ENCODE measurements at places on chromosomes 11 and 22. TPM values are rescaled to one million over a fixed set of nuclear protein-coding genes. Genes with fewer than 3 reads are reported as not detected.

- no peak for DNase-seq
Measured at GRCh38 chr22:16970446-16970845, 37.6 kb downstream of the GAB4 start.

DNA sequence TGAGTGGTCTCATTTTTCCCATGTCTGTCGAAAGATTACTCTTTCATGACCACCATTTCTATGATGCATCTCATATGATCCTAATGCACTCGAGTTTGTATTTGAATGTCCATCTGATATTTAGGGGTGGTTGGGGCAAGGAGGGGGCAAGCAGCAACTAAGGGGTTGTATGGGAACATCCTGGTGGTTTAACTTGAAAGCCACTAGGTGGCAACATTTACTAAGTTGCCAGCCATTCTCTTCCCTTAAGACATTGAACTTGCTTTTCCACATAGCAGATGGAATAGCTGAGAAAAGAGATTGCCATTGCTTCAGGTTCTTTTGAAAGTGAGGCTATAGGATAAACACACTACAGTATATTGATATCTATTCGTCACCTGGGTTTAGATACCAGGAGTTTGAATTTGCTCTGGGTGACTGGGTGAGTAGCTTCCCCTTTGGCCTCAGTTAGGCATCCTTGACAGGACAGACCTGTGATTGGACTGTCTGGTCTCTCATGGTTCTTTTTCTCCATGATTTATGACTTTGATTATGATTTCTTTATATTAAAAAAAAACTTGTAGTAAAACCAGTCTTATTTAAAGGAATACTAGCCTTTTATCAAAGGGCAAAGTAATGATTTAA, 32.4 kb downstream of the NF2 start:
- DNase-seq, result no peak

- peak; percentile 51 for DNase-seq
Measured at GRCh38 chr11:117187799-117188481, 9.4 kb downstream of the SIDT2 start.

GRCh38 chr11:95088946-95089619, 563 bp upstream of the ENDOD1 start:
- DNase-seq, result no peak

GRCh38 chr11:125300791-125301218, 136.3 kb downstream of the PKNOX2 start:
- DNase-seq, result no peak

GRCh38 chr11:35087648-35088047, 51.3 kb upstream of the CD44 start:
- DNase-seq, result no peak

FADD gene
- polyA plus RNA-seq, result 20.4 TPM

BRSK2 gene
- not detected for polyA plus RNA-seq

OR8G5 gene
- not detected for polyA plus RNA-seq

CD44 gene
- polyA plus RNA-seq, result 37.8 TPM

CYB5R2 gene
- 3.0 TPM for polyA plus RNA-seq
